ENCODE measurements at places on chromosomes 12 and 14.

- DNase-seq, result no peak
These were observed 57.2 kb upstream of the GNPNAT1 start for GRCh38 chr14:52848626-52849025.

DNA sequence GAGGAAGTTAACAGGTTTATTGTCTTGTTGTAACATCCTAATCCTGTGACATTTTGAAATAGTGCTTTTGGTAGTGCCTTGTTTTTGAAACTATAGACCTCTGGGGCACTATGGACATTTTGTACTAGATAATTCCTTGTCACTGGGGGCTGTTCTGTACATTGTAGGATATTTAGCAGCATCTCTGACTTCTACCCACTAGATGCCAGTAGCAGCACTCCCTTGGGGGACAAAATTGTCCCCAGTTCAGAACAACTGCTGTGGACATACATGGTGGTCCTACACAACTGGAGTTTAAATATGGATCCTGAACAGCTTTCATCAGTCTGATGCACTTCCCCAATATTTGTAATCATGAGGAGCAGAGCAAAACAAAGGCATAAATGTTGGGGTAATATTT lies 264.7 kb downstream of the RAD51B start:
- no peak for DNase-seq

GRCh38 chr12:116174006-116174405 lies 103.5 kb downstream of the MED13L start:
- DNase-seq, result no peak

DNA sequence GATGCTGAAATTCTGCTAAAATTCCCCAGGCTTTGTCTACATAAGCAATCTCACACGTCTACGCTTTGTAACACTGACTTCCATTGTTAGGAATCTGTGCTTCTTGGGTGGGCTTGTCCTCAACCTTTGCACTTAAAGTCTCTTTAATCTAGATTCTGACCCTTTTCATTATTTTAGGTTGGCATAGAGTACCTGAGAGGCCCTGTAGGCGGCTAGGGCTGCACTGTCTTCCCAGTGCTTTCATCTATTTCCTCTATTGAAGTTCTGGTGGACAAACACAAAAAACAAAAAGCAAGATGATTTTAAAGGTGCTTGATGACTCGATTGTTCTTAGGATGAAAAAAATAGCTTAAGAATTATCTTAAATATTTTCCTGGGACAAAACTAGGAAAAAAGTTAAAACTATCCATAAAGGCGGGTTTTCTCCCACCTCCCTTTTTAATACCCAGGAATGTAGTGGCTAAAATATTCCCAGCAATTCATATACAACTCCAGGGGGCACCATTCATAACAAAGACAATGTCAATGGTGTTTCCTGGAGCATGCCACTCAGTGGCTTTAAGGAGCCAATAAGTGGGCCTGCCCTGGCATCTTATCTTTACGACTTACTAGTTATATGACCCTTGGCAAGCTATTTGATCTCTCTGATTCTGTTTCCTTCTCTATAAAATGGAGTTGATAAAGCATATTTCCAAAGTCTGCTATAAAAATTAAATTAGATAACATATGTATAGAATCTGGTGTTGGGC lies 197.5 kb downstream of the STXBP6 start:
- DNase-seq, result no peak

- no peak for DNase-seq
These were observed 59.4 kb downstream of the GARIN6 start for GRCh38 chr12:99706736-99707473.

GRCh38 chr14:26849514-26849913 lies 251.7 kb upstream of the NOVA1 start:
- no peak for DNase-seq

- DNase-seq, result no peak
These were observed 389.0 kb upstream of the RPL10L start for GRCh38 chr14:47040550-47040949.

DNA sequence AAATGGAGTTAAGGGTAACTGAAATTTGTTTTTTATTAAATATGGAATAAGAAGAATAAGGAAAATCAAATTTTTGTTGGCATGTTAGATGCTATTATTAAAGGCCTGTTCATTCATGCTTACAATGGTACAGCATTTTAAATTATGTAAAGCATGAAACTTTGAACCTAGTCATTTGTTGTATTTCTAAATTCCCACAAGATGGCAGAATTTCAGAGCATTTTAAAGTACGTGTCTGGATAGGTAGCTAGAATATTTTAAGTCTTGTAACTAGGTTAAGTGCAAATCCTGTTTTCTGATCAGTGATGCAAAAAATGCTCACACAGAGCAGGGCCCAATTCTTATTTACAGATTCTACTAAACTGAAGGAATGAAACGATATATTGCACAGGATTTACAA lies 585.6 kb upstream of the MIS18BP1 start:
- DNase-seq, result no peak

Measured in T-helper 2 cell treated with Interferon-gamma antibody and Interleukin-4, amounts not matched to agents 5 μg/mL and 100 μg/mL, for 36 hours (primary cell).